ENCODE measurements at places on chromosomes 4 and X.

GRCh38 chr4:86810847-86811246, 38.3 kb downstream of the SLC10A6 start:
- no peak for DNase-seq

DNA sequence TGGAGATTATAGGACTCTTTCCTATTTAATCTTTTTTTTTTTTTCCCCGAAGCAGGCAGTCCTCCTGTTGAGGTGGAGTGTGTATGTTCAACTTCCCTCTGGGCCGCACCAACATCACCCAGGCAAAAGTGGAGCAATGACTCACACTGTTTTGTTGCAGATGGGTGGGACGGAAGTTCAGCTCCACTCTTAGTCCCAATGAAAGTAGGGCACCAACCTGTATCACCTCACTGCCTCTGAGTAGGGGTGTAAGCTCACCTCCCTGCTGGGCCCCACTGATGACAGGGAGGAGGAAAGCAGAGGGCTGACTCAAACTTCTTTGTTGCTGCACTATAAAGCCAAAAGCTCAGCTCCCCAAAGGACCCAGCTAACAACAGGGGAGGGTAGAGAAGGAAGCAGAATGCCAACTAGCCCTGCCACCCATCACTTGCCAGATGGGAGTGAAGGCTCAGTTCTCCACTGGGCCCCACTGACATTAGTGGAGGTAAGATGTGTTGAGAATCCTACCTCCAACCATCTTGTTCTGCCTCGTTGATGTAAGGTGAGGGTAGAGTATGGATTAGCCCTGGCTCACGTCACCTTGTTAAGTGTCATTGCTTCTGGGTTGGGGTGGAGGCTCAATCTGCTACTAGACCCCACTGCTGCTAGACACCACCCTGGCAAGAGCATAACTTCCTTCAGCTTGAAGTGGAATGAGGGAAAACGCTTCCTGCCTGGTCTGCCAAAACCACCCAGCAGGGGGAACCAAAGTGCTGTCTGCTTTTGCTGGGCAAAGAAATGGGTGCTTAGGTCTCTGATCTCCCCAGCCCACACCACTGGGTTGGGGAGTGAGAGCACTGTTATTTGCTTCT, 14.1 kb downstream of the RPS6KA3 start:
- DNase-seq: no peak

GRCh38 chrX:45502396-45502795, 301.7 kb upstream of the DIPK2B start:
- DNase-seq: no peak

GRCh38 chrX:154761977-154762536, 607 bp upstream of the DKC1 start:
- DNase-seq: no peak

DNA sequence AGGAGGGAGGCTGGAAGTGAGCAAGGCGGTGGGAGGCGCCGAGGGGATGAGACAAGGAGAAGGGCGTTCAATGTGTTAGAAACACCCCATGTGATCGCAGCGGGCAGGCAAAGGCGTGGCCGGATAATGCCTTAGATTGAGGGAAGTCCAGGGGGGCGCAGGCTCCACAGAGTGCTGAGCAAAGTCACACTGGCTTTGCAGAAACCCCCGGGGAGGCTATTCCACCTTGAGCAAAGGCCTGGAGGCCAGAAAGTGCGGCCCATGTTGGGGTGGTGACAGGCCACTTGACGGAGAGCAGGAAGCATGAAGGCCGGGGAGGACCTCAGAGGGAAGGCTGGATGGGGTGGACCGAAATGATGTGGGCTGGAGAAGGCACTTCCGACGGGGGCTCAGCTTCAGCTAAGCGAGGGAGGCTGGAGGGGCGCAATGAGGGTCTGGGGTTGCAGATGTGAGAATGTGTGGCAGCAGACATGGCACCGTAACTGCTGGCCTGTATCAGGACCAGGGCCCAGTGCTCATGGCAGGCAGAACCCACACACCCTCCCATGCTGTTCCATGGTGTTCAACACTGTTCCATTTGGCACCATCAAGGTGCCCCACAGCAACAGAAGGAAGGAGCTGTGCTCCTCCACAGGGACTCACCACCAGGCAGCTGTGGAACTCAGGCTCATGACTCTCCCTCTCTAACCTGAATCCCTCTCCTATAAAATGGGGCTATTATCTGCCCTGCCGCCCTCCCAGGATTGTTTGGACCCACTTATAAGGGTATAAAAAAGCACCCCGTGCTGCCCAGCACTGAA, 50.3 kb downstream of the HMX1 start:
- DNase-seq: no peak

GRCh38 chrX:45445745-45446412, 245.2 kb upstream of the DIPK2B start:
- DNase-seq: no peak

- no peak for DNase-seq
These were observed 237.8 kb upstream of the JADE1 start for GRCh38 chr4:128571747-128572146.

- no peak for DNase-seq
These were observed 206.1 kb downstream of the PPP3CA start for GRCh38 chr4:101141230-101141629.

DNA sequence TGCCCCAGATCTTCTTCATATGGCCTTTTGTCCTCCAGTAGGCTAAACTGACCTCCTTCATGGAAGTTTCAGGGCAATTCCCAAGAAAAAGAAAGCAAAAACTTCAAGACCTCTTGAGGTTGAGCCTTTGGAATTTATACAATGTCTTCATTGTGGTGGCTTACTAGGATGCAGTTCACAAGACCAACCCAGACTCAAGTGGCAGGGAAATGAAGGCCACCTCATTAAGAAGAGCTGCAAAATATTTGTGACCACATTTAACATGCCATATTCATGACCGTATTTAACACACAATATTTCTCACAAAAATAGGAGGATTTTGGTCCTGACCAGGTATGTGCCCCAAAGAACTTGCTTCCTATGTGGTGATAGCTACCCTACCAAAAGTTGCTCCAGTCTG, 605.5 kb upstream of the PITX2 start:
- no peak for DNase-seq

- DNase-seq: no peak
These were observed 68.8 kb downstream of the SLC2A9 start for GRCh38 chr4:9952415-9952950.

GRCh38 chr4:89797117-89797516, 39.8 kb downstream of the SNCA start:
- DNase-seq: no peak

DNA sequence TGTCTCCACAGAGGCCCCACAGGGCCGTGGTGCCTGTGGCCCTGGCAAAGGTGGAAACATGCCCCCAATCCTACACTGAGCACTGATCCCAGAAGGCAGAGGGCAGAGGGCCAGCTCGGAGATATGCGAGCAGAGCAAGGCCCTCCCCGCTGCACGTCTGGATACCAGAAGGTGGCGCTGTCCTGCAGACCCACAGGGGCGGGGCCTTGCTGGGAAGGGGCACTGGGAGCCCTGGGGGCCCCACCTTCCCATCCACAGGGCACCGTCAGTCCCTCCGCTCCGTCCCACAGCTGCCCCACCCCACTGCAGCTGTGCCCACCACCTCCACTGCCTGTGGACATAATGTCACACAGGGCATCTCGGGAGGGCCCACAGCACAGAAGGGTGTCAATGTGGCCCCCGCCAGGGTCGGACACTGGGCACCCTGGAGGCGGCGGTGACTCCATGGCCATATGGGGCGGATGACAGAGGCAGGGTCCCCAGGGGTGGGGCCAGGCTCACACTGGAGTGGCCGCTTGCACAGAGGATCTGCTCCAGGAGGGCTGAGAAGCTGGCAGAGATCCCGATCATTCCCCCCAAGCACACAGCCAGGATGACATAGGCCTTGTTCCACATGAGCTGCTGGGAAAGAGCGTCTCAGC, 4.8 kb downstream of the SLC49A3 start:
- DNase-seq: no peak

DNA sequence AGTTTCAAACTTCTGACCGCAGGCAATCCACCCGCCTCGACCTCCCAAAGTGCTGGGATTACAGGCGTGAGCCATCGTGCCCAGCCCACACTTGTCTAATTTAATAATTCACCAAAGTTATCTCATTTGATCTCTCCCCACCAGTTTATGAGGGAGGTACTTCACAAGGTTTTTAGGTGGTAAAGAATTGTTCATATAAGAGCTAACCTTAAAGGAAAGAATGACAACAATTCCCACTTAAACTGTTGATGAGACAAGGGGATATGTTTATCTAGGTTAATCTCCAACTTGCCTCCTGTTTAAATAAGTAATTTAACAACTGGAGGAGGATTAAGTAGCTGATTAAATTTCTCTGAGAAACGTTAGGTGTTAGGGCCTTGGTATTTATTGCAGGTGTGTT, 117.6 kb upstream of the CBLL2 start:
- DNase-seq: no peak

- DNase-seq: no peak
These were observed 24.7 kb upstream of the LRAT start for GRCh38 chr4:154719087-154719486.

DNA sequence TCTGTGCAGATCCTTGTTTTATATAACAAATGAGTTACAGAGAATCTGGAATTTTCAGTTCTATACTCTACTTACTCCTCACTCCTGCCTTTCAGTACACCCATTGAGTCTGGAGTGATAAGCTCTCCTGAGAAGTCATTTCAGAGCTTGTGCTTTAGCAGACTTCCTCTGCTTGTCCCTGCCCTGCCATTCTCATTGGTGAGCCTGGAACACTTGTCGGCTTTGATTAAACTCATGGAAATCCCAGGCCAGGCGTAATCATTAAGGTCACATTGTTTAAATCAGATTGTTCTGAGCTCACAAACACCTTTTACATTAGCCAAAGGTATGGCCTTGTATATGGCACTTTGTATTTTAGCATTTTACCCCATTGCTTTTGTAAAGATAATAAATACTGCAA, 102.7 kb downstream of the CNKSR2 start:
- DNase-seq: no peak

GRCh38 chr4:45910511-45910910, 213.3 kb downstream of the GABRG1 start:
- DNase-seq: no peak

DNA sequence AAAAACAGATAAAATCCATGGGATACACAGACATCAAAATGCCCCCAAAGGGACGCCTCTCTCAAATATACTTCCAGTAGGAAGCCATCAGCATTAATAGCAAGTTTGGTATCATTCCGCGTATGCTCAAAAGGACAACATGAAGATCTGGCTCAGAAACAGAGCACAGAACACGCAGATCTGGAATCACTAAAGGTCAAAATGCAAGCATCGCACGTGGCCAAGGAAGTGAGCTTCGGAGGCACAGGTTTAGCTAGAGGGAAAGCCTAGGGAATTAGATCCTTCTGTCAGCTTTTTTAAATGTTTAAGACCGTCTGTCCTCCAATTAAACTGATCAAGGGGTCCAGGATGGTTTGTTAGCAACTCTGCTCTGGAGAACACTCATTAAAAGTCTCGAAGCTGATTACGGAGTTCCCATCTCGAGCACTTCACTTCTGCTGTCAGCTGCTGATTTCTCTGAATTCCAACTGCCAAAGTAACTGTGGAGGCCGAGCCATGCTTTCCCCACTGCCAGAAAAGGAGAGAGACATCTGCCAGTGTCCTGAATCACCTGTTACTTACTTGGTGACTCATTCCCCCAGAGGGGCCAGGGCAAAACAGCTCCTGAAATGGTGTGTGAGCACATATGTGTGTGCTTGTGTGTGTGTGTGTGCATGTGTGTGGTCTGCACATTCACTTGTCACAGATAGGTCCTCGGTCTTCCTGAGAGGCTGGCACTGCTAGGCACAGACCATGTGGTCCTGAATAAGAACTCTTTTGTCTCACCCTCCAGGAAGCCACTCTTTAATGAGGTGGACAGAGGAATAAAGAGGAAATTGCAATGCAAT, 177.7 kb upstream of the PPARGC1A start:
- DNase-seq: no peak

DNA sequence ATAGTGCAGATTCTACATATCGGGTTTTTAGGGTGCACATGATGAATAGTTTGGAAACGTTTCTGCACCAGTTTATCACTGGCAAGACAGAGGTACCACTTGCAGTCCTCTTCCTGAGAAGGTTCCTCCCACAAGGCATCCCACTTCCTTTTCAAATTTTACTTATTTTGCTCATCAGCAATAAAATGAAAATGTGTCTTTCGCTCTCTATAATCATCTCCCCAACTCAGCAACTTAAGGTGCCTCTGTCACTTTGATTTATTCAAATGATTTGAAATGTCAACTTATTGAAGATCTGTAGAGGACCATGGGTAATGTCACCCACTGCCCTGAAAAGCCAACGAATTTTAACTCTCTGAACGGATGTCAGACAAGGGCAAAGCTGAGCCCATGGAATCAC, 53.2 kb downstream of the VGLL1 start:
- no peak for DNase-seq

DNA sequence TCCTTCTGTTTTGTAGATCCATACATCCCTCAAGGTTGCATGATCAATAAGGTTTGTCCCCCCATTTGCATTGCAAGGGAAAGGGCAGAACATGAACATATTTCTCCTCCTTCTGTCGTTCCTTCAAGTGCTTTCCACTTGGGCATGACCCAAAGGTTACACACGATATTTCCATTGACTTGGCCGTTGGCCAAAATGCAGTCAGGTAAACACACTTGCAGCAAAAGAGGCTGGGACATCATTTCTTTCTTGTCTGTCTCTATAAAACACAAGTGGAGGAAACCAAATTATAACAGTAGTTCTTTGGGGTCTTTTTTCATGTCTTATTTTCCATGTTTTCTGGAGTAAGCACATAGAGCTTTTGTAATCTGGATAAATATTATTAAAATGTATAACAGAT, 156.1 kb downstream of the FRAS1 start:
- no peak for DNase-seq

GRCh38 chrX:47568656-47569295, 7.8 kb downstream of the ARAF start:
- no peak for DNase-seq

- no peak for DNase-seq
These were observed 52.3 kb downstream of the UBE2K start for GRCh38 chr4:39750216-39750615.
